ENCODE measurements at places on chromosomes 2 and 18.

DNA sequence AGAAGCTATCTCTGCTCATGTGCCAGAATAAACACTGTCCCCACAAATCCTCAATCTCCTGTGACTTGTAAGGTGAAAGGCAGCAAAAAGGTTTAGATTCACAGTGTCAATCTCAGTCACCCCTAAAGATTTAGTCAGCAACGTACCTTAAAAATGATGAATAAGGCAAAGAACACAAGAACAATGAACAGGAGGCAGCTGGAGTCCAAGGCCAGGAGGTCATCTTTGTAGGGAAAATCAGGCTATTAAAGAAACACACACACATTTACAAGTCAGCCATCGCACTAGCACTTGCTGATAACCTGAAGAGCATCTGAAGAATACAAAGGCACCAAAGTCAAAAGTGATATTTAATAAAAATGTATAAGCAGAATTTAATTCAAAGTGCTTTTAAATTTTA, 16.6 kb downstream of the LAPTM4A start:
- DNase-seq = no peak

DNA sequence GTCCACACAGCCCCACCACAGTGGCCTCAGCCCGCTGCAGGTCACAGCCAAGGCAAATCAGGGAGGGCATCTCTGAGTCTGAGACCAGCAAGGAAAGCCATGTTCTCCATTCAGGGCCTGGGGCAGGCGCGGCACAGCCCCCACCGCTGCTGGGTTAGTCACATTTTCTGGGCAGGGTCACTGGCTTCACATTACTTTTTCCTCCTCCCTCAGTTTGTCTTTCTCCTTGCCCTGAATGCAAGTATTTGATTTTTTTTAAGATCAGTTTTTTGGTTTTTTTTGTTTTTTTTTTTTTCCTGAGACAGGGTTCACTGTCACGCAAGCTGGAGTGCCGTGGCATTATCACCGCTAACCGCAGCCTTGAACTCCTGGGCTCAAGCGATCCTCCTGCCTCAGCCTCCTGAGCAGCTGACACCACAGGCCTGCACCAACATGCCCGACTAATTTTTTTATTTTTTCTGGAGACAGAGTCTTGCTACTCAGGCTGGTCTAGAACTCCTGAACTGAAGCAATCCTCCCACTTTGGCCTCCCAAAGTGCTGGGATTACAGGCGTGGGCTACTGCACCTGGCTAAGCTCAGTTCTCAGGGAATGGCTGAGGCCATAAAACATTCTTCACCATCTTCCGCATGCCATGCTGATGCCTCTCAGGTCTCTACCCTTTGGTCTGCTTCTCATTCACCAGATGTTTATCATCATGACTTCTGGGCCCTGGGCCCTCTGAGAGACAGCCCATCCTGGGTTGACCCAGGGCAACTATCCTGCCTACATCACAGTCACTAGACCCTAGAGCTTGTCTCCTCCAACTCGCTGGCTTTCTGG, 628 bp upstream of the CAPG start:
- DNase-seq = no peak

DNA sequence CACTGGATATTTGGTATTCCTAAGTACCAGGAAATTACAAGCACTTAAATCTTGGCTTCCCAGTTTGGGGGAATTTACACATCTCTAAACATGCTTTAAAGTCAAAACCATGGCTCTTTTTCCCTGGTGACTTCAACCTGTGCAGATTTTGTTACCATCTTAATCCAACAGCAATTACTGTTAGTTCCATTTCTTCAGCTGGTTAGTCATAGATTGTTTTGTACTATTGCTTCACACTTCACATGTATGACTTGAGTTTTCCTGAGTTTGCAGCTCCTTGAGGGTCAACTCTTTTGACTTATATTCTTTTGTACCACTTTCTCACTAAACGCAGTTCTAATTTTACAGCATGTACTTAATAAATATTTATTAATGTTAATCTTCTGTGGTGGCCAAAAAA, 203.4 kb upstream of the RND3 start:
- no peak for DNase-seq

- DNase-seq = no peak
Measured at GRCh38 chr2:64173156-64174135, 29.2 kb upstream of the PELI1 start.

GRCh38 chr18:8828300-8828699, 122.9 kb downstream of the MTCL1 start:
- DNase-seq = no peak

- no peak for DNase-seq
Measured at GRCh38 chr18:49258938-49259337, 201.5 kb downstream of the DYM start.

GRCh38 chr2:130966775-130967490, 126.3 kb downstream of the FAM168B start:
- DNase-seq = no peak

GRCh38 chr2:23850564-23851256, 76.2 kb downstream of the ATAD2B start:
- DNase-seq = no peak

DNA sequence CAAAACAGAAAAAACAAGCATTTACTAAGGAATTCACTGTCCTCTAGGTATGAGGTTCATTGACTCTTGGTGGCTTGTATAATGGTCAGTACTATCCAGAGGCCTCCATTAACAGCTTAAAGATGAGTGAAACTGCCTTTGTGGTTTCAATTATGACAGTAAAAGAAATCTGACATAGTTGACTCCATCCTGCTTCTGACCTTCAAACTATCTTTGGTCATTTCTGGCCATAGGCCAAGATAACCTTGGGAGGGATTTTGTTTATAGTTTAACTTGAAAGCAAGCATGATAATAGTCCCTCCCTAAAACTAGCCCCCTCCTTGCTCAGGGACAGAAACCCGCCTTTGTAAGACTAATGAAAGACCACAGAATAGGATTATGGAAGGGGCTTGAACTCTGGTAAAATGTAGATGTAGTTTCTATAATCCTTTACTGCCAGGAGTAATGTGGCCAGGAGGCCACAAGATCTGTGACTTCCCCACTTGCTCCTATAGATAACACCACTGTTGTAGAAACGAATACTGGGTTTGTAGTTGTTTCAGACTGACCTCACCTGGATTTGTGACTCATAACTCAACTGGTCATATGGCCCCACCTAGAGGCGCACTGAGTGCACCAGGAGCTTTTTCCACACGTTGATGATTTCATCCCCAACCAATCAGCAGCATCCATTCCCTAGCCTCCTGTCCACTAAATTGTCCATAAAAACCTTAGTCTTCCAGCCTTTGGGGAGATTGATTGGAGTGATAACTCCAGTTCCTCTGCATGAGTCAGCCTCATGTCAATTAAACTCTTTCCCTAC, 8.6 kb upstream of the PLEKHM3 start:
- DNase-seq = no peak

GRCh38 chr2:102512161-102512560, 39.1 kb downstream of the SLC9A4 start:
- DNase-seq = no peak

DNA sequence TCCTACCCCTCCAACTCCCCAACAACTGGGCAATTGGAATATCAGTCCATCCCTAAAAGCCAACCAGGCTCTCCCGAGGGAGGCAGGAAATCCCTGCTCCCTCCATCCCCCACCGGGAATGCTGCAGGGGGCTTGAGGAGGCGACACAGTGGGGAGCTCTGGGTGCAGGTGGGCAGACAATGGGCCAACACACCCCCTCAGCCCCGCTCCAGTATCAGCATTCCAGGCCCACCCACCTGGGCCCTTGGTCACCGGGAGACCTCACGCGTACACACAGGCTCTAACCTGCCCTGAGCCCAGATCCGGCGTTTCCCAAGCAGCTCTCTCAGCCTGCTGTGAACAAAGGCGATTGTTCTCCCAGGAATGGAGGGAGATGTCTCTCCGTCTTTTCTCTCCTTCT, 37.6 kb upstream of the FZD7 start:
- no peak for DNase-seq

- no peak for DNase-seq
Measured at GRCh38 chr2:215900843-215901242, 112.5 kb downstream of the MREG start.

DNA sequence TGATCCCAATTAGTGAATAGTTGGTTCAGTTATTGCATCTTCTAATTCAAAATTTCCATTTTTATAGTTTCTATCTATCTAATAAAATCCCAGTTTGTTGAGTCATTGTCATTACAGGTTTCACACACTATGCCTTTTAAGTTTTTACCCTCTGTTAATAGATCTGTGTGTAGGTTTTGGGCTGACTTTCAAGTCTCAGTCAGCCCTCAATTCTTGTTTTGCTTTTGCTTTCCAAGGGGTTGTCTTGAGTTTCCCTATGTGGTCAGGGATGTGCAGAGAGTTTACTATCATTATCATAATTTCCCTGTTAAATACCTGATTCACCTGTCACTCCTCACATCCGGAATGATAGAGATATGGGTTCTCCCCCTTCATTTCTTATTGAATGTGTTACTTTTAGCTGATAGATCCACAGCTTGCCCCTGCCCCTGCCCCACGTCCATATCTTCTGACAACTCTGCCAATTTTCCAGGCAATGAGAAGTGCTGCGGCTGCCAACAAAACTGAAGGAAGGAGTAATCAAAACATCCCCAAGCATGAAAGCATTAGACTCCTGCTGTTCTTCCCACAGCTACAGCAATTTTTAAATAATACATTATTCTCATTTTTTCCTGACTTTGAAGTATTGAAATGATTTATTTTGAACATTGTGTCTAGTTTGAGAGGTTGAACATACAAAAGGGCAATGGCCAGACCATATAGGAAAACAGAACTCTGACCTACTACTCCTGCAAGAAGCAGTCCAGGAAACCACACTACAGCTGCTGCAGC, 1064.8 kb downstream of the SUCLG1 start:
- no peak for DNase-seq

GRCh38 chr2:223643309-223643708, 41.1 kb upstream of the SCG2 start:
- DNase-seq = no peak

- DNase-seq = no peak
Measured at GRCh38 chr2:96347395-96347794, 11.8 kb downstream of the NCAPH start.

Data from activated CD4-positive, alpha-beta T cell treated with anti-CD3 and anti-CD28 coated beads, Interleukin-2, amount 50 U/mL, for 24 hours (primary cell).